ENCODE measurements at places on chromosomes 6 and 20.

GRCh38 chr20:57990396-57990987 is 238.0 kb downstream of the ANKRD60 start:
- peak; percentile 30 for DNase-seq

- no peak for DNase-seq
Observed at GRCh38 chr6:77430504-77430903, 32.8 kb downstream of the HTR1B start.

GRCh38 chr20:5092765-5093339 is 26.9 kb downstream of the PCNA start:
- DNase-seq = no peak

GRCh38 chr6:56739836-56740815 is 97.4 kb upstream of the DST start:
- DNase-seq = no peak

GRCh38 chr20:5085380-5085779 is 34.4 kb downstream of the PCNA start:
- no peak for DNase-seq

GRCh38 chr20:35837577-35838195 is 65.9 kb downstream of the PHF20 start:
- DNase-seq = no peak

GRCh38 chr20:20755231-20755630 is 42.8 kb upstream of the RALGAPA2 start:
- no peak for DNase-seq

- no peak for DNase-seq
Observed at GRCh38 chr6:163414946-163415619, 565 bp downstream of the QKI start.

DNA sequence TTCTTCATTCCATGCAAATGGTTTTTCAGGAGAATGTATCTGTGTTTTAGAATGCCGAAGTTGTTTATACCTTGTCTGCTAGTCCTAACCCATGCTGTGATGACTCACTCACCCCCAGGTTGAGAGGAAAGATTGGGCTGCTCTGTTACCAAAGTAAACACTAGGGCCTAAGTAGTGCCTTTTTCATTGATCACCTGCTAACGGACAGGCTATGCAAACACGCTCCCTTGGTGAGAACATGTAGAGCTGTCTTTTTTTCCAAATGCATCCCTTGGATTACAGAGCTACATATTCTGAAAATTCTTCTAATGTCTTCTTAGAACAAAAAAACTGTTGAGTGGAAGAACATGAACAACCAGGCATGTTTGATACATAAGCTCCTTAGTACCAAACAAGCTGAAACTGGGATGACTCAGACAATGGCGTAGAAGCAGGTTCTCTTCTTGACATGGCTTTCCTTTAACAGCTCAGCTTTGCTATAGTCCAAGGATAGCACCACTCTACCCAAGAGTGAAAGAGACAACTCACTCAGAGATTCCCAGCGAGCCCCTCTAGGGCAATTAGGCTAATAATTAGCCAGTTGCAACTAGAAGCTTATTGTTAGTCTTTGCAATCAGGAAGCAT is 20.5 kb downstream of the PERP start:
- no peak for DNase-seq

DNA sequence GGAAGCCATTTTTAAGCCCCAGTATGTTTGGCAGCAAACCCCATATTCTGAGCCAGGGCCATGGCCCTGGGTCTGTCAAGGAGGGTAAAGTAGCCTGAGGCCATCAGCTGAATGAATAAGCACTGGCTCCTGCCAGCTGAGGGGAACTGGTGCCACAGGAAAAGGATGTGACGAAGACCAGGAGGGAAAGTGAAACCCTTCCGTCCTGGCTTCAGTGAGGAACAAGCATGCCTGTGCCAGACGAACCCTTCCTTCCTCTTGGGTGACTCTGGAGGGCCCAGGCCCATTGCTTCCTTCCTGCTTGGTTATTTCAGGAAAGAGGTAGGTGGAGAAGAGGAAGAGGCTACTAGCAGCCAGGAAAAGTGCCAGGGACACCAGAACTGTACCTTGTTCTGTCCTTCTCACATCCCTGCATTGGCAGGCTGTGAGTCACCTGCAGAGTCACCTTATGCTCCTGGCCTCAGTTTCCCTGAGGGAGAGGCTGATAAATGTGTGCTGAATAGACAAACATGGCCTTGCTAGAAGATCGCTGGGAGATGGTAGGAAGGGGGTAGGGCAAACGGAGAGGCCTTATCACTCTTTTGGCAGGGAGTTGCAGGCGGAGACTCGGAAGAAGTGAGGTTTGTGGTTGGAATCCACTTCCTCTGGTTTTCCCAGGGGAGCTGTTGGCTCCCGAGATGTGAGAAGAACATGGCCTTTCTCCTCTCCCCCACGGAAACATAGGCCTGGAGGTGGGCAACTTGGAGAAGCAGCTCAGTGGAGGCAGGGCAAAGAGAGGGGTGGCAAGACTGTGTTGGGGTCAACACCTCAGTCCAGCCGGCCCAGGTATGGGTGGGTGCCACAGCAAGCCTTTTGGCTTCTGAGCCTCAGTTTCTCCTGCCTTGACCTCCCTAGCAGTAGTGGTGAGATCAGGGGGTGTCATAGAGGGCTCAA is 37.4 kb downstream of the COX4I2 start:
- peak; percentile 71 for DNase-seq

DNA sequence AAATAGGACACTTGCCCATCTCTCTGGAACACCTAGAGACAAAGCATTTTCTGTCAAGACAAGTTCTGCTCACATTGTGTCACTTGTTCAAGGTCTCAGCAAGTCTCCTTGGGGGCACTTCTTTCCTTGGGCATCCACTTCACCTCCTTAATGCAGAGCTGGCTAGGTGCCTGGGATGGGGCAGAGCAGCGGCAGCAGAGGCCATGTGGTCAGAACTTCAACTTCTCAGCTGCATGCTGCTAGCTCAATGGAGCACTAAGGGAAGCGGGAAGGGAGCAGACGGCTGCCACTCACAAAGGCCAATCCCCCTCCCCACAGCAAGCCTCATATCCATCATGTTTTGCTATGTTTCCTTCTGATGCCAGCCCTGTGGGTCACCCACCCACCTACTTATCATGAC is 31.5 kb downstream of the NEDD9 start:
- no peak for DNase-seq

DNA sequence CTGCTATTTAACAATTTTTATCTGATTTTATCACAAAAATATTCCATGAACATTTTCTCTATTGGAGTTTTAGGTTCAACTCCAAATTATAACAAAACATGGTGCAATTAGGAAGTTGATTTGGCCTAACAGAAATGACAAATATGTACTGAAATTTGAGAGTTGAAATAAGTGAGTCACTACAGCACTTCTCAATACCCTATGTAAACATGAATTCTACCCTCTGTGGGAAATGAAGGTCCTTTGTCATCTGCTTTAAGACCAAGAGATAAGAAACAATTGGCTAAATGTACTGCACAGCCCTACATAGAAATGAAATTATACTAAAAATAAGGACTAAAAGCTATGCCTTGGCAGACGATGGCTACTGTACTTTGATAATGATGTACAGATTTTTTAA is 86.2 kb upstream of the BEND6 start:
- no peak for DNase-seq
